ENCODE measurements at places on chromosomes 1 and 21.
A peak's percentile ranks its signal among the peaks of the same experiment; 100 is the strongest.

DNA sequence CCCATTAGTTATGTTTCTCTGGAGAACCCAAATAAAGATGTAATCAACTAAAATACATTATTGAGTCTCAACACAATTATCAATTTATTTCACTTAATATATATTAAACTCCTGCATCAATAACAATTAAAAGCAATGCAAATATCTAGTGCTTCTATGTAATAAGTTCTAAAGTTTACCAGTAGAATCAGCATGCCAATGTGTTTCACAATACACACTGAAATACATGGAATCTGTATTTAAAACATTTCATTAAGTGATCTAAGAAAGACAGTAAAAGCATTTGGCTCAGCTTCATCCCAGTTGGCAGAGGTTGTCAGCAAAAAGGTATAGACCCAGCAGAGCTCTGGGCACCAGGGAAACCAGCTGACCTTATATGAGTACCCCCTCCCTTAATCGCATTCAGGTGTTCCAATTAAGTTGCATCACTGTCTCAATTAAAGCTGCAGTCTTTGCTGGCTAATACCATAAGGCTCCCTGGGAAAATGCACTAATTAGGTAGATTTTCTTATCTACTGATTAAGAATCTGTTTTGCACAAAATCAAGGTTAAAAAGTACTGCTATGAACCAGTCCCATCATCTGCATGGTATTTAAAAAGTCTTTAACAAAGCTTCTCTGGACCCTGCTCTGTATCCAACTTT lies 63.1 kb downstream of the NIBAN1 start:
- no peak for DNase-seq

- peak; percentile 85 for DNase-seq
Observed at GRCh38 chr1:246794828-246795671, 70.8 kb downstream of the SCCPDH start.

- DNase-seq = no peak
Observed at GRCh38 chr1:203954788-203955552, 93.6 kb downstream of the SNRPE start.

GRCh38 chr1:155982106-155982505 lies 3.8 kb upstream of the ARHGEF2 start:
- no peak for DNase-seq

GRCh38 chr1:56574794-56575193 lies 4.6 kb downstream of the PLPP3 start:
- no peak for DNase-seq

DNA sequence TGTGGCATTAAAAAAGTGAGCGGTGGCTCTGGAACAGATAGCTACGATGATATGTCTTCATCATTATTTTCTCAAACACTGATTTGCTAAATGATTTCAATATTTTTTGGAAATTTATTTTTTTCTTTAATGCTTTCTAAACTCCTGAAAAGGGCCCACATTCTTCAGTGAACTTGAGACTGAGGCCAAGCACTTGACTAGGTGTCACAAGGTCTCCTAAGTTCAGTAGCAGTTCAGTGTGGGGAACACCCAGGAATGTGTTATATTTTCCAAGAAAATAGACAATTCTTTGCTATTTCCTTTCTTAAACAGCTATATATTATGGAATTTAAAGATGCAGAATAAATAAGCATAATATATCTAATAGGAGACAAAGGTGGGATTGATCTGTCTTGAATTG lies 850.9 kb downstream of the USP25 start:
- no peak for DNase-seq

DNA sequence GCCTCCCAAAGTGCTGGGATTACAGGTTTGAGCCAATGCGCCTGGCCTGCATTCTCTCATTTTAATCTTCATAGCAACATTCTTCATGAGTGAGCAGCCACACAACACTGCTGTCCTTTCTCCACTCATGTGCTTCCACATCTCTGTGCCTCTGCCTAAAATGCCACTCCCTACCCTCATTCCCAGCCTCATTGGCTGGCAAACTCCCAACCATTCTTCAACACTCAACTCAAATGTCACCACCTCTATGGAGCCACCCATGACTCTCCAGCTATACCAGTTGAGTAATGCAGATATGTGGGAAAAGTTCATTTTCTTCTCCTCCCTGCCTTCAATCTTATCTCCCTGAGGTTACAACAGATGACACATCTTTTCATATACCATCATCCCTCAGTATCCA lies 53.9 kb upstream of the ZC3H12A start:
- no peak for DNase-seq

DNA sequence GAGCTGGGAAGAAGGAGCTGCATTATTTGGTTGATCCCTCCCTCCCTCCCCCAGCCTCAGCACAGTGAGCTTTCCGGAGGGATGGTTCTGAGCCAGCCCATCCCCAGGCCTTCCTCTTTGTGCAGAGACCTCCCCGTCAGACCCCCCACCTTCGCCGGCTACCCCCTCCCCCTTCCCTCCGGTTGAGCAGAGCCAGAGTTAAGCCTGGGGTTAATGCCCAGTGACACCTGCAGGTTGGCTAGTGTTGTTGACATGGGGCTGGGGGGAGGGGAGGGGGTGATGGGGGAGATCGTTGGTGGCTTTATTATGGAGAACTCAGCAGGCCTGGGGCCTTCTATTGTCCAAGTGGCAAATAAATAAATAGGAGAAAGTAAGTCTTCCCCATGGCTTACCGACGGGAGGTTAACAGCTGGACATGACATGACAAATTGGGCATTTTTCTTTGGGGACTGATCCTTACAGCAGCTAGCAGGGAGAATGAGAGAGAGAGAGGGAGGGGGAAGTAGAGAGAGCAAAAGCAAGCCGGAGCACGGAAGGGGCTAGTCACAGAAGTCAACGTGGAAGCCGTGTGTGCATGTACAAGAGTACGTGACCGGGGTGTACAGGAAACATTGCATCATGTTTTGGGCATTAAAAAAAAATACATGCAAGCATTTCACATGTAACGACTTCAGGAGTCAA lies 131.1 kb downstream of the TMEM53 start:
- DNase-seq = no peak

DNA sequence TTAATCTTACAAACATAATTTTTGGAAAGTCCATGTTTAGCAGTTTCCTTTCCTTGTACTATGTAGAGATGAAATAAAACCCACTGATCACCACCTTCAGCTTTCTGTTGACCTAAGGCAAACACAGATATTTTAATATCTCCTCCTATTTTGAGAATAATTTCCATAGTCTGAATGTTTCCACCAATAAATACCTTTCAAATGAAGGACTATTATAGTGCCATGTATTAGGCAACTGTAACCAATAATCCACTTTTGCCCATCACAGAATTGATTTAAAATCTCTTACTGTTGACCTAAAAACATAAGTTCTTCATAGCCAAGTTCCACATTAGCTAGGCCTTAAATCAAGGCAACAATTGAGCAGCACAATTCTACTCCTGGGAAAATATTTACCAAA lies 1.8 kb downstream of the CDC42BPA start:
- DNase-seq = no peak

- DNase-seq = no peak
Observed at GRCh38 chr1:81922955-81923354, 122.2 kb downstream of the ADGRL2 start.

DNA sequence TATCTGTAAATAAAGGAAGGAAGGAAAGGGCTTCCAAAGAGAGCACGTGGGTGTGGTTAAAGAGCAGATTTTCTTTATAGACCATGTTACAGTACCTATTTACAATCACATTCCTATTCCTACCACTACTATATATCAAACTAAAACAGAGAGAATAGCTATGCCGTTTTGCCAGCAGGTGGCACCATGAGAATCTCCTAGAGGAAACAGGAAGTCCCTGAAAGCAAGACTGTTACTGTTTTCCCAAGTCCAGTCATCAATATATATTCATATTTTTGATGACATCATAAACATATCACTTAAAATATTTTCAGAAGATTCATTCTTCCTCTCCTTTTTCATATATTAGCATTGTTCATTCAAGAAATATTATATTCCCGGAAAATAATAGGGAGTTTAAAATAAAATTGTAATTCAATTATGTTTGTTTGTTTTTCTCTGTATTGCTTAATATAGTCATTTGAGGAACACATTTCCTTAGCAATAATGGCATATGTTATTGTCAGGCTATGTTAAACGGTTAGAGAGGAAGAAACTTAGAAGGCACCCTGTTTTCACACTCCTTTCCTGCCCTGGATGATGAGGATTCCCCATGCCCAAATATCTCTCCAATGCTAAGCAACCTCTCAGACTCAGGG lies 6.6 kb downstream of the CCDC190 start:
- peak; percentile 90 for DNase-seq

- no peak for DNase-seq
Observed at GRCh38 chr1:56363007-56363770, 216.2 kb downstream of the PLPP3 start.

DNA sequence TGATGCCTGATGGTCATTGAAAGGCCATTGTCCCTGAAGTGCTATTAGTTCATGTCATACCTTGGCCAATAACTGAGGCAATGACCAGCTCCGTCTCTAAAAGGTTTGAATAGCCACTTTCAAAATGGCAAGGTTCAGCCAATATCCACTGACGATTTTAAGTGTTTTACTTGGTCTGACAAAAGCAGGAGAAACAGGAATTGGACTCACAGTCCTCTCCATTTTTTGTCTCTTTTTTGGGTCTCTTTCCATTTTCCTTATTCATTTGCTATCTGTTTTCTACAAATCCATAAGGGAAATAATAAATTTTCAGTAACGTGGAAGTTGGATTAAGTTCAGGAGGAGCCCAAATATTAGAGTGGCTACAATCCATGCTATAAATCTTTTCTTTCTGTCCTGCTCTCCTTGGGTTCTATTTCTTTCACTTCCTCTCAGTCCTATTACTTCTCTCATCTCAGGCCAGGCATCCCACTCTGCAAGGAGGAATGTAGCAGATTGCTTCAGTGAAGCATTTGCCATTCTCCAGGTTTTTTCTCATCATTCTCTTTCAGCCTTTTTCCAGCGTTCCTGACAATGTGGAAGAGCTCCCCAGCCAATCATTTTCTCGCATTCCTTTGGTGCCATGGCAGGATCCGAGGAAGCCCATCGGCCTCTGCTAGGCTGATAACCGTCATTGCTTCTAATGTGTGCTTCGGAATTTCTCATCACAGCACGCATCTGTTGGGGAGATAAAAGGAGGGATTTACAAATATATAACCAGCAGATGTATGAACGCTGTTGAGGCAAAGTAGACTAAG lies 414.5 kb downstream of the ADGRL2 start:
- DNase-seq = no peak

- peak; percentile 60 for DNase-seq
Observed at GRCh38 chr1:239997515-239998311, 94.0 kb upstream of the FMN2 start.
